Central memory CD8-positive, alpha-beta T cell (primary cell): ENCODE measurements at places on chromosomes 2 and 18.

DNA sequence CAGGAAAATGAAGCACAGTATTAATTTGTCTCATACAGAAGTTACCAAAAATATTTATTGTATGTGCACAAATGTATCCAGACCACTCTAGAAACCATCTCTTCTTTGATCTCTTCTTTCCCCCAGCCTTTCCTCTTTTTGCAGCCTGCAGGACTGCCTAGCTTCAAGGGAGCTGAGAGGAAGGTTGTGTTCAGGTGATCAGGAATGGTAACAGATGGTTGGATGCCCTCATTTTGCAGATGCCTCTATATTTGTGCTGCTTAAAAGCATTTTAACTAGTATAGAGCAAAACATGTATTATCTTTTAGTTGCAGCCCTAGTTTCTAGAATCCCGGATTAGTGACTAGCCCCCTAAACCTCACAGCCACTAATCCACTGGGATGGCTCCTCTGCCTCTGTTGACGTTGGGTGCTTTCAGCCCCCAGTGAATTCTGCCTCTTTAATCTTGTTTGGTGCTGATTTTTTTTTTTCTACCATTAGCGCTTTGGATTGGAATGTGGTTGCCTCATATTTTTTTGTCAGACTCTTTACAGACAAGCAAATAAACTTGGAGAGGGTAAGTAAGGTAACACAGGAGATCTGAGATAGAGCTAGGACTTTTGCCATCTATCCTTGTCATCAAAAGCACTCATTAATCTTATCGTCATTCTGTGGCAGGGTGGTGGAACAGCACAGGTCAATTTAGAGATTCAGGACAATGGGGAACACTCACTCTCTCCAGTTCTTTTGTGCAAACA, 103.8 kb upstream of the NDUFV2 start:
- DNase-seq: no peak

DNA sequence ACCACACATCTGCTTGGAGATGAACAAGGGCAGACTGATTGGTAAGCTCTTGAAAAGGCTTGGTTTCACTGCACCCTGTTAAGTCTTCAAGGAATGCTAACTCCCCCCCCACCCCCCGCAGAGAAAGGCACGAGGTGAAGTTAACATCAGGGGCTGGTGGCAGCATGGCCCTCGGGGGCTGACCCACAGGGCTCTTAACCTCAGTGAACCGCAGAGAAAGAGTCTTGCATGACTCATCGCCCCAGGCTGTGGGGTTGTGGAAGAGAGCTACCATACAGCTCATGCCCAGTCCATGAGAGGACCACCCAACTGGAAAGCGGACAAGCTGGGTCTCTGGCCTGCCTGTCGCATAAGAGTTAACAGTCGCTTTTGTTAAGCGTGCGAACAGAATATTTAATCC, 10.6 kb upstream of the CEP68 start:
- DNase-seq: no peak

- no peak for DNase-seq
Observed at GRCh38 chr18:63149302-63149587, 170.3 kb downstream of the BCL2 start.

GRCh38 chr2:49600524-49600923, 446.2 kb upstream of the FSHR start:
- DNase-seq: no peak

DNA sequence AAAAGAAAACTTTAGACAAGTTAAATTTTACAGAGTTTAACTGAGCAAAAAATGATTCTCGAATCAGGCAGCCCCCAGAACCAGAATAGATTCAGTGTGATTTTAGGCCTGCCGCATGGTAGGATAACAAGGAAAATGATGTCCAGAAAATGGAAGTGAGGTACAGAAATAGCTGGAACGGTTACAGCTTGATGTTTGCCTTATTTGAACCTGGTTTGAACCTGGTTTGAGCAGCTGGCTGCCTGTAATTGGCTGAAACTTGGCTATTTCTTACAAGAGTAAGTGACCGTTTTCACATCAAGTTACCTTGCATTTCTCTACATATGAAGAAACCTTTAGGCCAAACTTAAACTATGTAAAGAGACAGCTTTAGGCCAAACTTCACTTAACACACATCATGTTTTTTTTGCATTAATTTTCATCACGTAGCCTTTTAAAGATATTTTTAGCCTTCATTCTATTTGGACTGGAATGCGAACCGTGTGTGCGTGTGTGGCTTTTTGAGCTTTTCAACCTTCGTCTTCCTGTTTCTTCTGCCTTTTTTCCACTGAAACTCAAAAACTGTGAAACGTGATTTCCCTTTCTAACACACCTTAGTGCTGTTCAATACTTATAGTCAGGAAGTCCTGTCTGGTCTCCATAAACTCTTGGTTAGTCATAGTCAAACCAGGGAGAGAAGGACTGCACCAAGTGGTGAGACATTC, 4.5 kb upstream of the POLE4 start:
- DNase-seq: no peak

- DNase-seq: no peak
Observed at GRCh38 chr2:216119146-216119545, 10.0 kb downstream of the XRCC5 start.
